ENCODE measurements at places on chromosomes 7 and 10.
A peak's percentile ranks its signal among the peaks of the same experiment; 100 is the strongest.

GRCh38 chr7:77798394-77799077 is at the start of the genes PHTF2 and TMEM60:
TSS of gene PHTF2 (plus strand) at chr7:77798773.
TSS of gene TMEM60 (minus strand) at chr7:77798434. CDS start at chr7:77794373, 4,061 bp downstream.
- DNase-seq = peak; percentile 71

GRCh38 chr10:119517235-119518141 is 25.0 kb downstream of the RGS10 start:
- DNase-seq = peak; percentile 45

DNA sequence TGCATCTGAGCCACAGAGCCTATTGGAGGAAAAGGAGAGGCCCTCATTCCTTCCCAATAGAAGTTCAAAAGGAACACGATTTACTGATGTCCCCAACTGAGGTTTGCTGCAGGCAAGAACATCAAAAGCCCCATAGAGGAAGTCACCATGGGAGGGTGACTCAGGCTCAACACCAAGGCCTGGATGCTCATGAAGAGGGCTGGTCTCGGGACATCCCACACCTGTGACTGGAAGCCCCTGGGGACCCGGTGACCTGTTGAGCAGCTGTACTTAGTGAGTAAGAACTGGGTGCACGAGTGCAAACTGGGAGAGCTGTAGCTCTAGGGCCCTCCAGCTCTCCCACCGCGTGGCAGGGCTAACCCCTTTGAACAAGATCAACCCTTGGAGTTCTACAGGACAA is 38.0 kb downstream of the CYTH3 start:
- no peak for DNase-seq

GRCh38 chr10:131221632-131222277 is 89.8 kb downstream of the TCERG1L start:
- no peak for DNase-seq

- no peak for DNase-seq
These were observed 127.2 kb upstream of the CDK6 start for GRCh38 chr7:92963566-92963965.

GRCh38 chr7:93359520-93360198 is 127.5 kb downstream of the VPS50 start:
- no peak for DNase-seq

GRCh38 chr10:99610221-99610620 is 10.0 kb downstream of the SLC25A28 start:
- DNase-seq = no peak

- no peak for DNase-seq
These were observed 219.1 kb upstream of the MKI67 start for GRCh38 chr10:128345353-128345752.

DNA sequence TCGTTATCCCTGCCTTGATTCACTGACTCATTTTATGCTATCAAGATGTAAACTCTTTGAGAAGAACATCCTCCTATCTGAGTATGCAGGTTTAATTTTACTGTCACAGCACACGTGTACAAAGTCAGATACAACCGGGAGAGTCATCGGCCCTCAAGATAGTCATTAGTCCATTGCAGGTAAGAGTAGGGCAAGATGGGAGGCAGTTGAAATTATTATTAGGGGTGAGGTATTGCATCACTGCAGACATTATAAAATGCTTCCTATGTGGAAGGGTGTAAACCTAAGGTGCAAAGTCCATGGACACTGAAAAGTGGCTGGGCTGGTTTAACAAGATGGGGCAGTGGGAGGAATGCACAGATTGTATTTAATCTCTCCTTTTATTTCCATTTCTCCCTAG is 113.7 kb downstream of the ARL4A start:
- no peak for DNase-seq

DNA sequence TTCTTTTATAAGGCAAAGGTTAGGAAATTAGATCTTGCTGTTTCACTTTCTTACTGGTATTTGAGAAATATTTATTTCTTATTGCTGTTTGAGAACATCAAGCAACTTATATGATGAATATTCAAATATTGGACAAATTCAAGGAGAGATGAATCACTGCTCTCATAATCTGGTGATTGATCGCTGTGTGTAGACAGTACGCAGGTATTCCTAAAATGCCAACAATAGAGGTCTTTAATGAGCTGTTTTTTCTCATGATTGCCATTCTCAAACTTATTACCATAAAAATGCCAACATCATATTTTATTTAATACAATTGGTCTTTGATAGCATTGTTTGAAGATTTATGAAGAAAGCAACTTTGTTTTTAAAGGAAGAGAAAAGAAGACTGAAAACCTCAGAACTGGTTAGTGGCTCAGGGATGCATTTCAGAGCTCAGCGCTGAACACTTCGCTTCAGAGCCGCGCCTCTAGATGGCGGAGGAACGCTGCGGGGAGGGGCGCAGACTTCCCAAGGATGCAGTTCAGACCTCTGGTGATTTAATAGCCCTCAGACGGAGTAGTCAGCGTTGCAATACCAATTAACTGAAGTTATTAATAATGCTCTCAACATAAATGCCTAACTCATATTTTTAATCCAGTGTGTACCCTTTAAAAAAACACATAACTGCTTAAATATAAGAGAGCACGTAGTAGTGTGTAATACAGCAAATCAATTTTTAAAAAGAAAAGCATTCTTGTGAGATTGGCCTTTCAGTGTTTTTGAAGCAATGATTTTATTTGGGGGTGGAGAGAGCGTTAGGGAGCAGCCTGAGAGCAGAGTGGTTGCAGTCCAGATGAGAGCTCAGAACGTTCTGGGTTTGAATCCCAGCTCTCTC is 38.5 kb upstream of the STEAP4 start:
- no peak for DNase-seq

GRCh38 chr7:105643384-105643783 is 62.1 kb upstream of the EFCAB10 start:
- DNase-seq = no peak

DNA sequence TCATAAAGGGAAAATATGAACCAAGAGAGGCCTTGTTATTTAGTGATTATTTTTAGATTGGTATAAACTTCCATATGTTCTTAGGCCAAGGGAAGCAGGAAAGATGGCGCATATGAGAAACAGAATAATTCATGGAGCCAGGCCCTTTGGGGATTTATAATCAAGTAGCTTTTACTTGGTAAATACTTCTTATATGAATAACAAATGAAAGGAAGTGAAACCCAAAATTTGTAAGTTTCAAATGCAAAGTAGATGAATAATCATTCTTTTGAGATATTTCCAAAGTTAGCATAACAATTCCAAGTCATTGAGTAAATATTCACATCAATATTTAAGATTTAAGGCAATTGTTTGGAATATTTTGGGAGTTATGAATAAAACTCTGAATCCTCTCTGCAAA is 13.9 kb upstream of the OPTN start:
- no peak for DNase-seq

DNA sequence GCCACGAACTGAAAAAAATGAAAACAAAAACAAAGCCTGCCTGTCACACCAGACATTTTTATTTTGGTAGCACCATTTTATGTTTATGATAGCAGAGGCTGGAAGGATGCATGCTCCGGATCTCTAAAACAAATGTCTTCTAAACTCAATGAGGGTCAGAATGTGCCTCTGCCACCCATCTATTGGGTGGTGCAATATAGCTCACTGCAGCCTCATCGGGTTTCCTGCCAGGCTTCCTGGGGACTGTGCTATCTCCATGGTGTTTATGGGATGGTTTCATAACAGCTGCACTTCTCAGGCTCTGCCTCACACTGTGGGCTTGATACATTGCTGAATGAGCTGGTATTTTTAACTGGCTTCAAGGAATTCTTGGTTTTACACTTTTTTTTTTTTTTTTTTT is 94.4 kb downstream of the ITIH5 start:
- DNase-seq = no peak

DNA sequence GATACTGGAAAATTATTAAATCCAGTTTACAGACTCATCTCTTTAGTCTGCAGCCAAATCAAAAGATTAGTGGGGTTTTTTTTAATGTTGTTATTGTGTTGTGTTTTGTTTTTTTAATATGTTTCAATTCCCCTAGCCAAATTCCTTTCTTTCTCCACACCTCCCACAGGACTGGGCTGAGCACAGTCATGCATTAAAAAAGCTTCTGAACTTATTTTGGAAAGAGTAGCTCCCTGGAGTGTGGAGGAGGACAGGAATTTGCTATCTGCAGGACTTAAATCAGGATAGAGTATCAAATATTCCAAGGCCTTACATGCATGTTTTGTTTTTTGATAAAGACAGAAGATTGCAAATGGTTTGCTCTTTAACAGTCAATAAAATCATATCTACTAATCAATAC is 90.7 kb downstream of the GNAI1 start:
- no peak for DNase-seq

GRCh38 chr7:129144834-129145668 is 544 bp downstream of the TSPAN33 start:
- DNase-seq = no peak

DNA sequence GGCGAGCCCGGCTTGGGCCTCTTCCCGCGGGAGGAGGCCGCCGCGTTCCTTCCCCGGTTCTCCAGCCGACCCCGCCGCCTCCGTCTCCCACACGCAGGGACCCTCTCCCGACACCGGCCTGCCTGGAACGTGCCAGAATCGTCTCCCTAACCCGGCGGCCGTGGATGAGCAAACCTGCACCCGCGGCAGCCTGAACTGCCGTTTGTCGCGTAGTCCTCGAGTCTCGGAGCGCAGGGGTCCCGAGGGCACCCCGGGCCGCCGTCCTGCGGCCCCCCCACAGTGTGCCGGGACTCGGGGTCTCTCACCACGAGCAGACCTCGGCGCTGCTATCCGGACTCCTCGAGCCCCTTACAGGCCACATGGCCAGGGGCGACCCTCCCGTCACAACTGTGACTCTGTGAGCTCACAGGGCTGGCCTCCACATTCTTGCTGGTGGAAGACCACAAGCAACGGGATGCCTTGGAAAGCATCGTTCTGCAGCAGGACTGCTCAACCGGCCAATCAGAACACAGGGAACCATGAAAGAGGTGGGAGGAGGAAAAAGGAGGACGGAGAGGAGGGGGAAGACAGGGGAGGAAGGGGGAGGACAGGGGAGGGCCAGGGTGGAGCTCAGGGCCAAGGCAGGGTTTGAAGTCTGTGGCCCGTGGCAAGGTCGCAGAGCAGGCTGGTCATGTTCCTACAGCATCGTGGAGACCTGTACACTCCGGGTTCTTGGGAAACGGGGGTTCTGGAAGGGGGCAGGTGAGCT is 276.9 kb downstream of the DNAJB6 start:
- no peak for DNase-seq

GRCh38 chr10:80684259-80684658 is 146.6 kb downstream of the SH2D4B start:
- DNase-seq = no peak

DNA sequence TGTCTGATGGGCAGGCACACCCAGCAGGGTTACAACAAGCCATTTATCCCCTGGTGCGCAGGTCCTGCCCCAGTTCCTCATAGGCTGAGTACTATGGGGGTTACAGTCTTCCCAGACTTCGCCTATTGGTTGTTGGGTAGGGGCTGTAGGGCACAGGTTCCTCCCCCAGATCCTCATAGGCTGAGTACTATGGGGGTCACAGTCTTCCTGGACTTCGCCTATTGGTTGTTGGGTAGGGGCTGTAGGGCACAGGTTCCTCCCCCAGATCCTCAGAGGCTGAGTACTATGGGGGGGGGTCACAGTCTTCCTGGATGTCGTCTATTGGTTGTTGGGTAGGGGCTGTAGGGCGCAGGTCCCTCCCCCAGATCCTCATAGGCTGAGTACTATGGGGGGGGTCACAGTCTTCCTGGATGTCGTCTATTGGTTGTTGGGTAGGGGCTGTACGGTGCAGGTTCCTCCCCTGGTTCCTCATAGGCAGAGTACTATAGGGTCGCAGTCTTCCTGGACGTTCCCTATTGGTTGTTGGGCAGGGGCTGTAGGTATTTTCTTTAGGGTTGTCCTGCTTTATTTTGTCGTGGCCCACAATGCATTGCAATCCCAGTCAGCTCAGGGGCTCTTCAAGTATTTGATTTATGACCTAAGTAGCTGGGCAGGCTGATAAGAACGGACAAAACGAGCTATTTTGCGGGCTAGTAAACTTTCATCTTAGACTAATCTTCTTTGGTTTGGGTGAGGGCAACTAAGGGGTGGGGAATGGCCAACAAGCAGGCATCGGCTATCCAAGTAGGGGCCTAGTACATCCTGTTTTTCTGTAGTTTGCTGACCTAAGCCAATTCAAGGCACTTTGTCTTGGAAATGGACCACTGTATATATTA is 3.4 kb downstream of the LRRC27 start:
- DNase-seq = no peak

DNA sequence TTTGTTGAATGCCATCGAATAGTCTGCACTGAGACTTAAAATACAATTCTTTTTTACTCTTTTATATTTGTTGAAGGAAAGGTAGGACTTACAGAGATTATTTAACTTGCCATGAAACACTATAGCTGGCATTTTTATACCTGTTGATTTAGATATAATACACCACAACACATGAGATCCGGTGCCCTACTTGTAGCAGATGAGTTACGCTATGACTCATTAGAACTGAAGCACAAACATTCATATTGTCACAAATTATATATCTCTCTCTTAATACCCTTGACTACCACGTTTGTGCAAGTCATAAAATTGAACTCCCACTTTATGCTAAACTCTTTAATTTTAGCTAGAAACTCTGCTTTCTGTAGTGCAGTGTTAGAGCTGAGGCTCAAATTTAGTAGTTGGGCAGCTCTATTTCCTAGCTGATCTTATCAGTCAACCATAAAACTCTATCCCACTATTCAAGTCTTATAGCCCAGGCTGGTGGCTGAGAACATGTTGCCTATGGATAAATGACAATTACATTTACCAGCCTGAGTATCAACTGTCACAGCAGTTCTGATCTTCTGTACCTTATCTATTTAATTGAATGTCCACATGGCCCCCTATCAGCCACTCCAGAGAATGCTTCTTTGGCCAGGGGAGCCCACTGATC is 137.4 kb upstream of the SEMA3D start:
- DNase-seq = no peak

- DNase-seq = no peak
These were observed 562.9 kb upstream of the NRP1 start for GRCh38 chr10:33897291-33897752.

DNA sequence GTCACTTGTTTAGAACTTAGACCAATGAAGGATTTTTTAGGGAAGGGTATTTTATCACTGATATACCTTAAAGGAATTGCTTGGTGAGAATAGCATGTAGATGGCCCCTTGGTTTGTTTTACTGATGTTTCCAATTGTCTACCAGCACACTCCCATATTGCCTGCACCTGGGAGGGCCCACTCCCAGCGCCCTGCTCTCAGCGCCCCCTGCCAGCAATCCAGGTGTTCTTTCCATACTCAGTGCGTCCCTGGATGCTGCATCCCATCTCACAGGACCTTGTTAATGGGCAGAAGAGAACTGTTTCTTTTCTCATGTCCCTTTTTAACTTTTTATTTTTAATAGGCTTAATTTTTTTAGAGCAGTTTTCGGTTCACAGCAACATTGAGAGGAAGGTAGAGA is 24.1 kb upstream of the SFRP5 start:
- no peak for DNase-seq

DNA sequence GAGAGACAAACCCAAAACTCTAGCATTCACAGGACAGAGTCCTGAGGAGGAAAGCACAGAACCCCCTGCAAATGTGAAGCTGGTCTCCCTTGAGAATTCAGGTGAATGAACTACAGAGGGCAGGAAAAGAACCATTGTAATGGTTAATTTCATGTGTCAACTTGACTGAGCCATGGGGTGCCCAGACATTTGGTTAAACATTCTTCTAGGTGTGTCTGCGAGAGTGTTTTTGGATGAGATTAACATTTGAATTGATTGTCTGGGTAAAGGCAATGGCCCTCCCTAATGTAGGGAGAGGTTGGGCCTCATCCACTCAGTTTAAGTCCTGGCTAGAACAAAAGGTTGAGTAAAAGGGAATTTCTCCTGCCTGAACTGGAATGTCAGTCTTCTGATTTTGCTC is 15.7 kb upstream of the CDK1 start:
- no peak for DNase-seq
